ENCODE measurements at places on chromosomes 2 and 18.

DNA sequence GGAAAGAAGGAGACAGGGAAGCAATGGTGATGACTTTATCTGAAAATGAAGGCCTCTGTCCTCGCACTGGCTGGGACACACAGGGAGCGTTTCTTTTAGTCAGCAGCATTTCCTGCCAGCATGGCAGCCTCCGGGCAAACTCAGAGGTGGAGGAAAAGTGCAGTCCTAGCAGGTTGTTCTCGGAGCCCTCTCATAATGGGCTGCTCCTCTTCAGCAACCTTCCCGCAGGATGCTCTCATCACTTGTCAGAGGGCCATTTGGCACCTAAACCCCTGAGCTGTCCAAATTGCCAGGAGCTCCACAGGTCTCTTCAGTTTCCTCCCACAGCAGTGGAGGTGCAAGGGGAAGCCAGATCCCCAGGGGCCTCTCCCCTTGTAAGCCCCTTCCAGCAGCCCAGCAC is 6.2 kb downstream of the STK39 start:
- DNase-seq, result peak; percentile 69

GRCh38 chr2:239068411-239068810 is 220.5 kb downstream of the TWIST2 start:
- DNase-seq, result no peak

- DNase-seq, result peak; percentile 32
Observed at GRCh38 chr2:43239981-43240765, 13.8 kb upstream of the ZFP36L2 start.

GRCh38 chr2:47892338-47892730 is 14.0 kb downstream of the FBXO11 start:
- no peak for DNase-seq

DNA sequence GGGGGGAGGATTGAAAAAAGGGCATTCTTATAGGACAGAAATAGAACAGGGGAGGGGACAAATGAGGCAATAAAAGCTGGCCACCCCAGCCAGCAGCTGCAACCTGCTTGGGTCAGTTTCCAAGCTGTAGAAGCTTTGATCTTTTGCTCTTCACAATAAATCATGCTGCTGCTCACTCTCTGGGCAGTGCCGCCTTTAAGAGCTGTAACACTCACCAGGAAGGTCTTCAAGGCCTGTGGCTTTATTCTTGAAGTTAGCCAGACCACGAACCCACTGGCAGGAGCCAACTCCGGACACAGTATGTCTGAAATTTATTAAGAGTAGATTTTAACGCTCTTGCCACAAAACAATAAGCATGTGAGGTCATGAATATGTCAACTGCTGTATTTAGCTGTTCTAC is 649.9 kb upstream of the RAB6C start:
- DNase-seq, result no peak

DNA sequence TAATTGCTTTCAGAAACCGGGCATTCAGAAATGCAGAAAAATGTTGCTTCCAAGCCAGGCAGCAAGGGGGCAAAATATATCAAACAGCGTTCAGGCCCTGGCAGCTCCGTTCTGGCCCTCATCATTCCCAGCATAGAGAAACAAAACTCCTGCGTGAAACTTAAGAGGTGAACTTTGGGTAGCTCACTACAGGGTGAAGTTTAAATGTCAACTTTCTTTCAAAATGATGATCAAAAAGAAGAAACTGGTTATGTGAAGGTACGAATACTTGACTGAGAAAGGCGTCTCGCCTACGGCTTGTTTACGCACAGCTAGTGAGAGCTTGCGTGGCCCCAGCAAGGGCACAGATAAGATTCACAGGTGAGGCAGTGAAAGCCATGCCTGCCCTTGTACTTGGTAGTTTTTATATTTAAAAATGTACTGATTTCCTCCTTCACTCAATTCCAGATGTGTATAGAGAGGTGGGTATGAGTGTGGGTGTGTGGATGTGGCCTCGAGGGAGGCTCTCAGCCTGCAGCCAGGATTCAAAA is 127.5 kb downstream of the NFATC1 start:
- DNase-seq, result no peak

DNA sequence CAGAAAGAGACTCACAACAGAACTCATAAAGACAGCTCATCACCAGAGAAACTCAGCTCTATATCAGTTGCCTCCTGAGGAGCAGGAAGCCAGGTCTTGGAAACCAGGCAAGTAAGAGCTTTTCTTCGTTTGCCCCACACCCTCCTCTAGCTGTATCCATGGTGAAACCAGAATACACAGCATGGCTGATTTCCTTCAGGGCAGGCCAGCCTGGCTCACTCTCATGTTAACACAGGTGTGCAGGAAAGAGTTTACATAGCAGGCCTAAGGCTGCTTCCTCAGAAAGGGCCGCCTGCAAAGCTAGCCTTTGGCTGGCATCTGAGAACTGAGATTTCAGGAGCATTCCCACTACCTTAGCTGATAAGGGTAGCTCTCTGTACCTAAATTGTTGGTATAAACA is 65.7 kb downstream of the KLHL14 start:
- DNase-seq, result no peak

- DNase-seq, result no peak
Observed at GRCh38 chr2:240593703-240594451, 7.3 kb downstream of the CAPN10 start.

DNA sequence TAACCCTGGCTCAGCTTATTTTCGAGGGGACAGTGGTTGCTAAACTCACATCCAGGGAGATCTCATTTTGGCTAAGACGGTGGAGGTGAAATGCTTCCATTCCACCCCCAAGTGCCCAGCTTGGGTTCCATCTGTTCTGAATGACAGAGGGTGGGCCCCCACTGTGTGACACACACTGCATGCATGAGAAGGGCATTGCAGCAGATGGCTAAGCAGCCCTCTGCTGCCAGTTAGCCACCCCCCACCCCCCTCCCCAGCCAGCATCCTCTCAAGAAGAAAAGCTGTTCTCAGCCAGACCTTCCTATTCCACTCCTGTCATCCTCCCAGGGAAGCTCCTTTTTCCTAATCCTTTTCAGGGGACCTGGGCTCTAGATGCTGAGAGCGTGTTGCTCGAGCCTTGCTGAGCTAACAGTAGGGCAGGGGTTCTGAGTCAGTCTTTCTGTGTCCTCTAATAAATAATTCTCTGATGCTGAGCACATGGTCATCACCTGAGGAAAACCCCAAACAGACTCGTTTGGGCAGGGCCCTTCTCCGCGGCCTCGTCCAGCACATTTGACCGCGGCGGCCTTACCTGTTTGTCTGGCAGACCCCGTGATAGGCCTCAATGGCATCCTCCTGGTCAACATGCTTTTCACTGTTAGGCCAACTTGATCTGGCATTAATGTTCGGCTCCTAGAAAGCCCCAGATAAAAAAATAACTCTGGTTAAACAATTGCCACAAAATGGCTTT is 49.5 kb upstream of the ACAA2 start:
- DNase-seq, result no peak

DNA sequence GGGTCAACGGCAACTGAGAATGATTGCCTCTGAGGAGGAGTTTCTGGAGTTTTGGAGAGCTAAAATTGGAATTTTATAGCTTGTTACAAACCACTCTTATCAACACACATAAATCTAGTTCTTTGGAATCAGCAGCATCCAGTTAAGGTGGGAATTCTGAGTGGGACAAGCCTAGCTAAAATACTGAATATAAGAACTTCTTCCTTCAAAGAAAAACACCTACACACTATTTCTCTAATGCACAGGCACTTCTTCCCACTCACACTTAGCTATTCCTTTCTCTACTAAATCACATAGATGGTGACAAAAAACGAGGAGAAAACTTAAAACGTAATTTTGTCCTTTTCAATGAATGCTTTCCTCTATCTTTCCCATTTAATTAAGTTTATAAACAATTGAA is 43.4 kb downstream of the FAM98A start:
- DNase-seq, result no peak

GRCh38 chr2:201093573-201093972 is 21.8 kb downstream of the NDUFB3 start:
- no peak for DNase-seq

GRCh38 chr2:198883604-198884003 is 574.1 kb downstream of the SATB2 start:
- DNase-seq, result no peak

DNA sequence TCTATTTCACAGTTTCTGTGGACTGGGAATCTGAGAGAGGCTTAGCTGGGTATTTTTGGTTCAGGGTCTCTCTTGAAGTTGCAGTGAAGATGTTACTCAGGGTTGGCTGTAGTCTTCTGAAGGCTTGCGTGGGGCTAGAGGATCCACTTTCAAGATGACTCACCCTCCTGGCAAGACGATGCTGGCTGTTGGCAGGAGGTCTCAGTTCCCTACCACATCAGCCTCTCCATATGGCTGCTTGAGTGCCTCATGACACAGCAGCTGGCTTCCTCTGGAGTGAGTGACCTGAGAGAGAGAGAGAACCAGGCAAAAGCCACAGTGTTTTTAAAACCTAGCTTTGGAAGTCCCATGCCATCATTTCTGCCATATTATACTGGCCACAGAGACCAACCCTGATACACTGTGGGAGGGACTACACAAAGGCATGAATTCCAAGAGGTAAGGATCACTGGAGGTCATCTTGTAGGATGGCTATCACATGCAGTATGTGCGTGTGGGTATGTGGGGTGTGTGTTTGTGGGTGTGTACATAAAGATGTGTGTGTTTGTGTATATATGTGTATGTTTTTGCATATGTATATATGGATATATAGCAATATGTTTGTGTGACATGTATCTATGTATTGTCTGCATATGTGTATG is 25.1 kb downstream of the DNPEP start:
- peak; percentile 77 for DNase-seq

GRCh38 chr2:121771976-121772742 is 16.7 kb downstream of the TSN start:
- DNase-seq, result no peak

DNA sequence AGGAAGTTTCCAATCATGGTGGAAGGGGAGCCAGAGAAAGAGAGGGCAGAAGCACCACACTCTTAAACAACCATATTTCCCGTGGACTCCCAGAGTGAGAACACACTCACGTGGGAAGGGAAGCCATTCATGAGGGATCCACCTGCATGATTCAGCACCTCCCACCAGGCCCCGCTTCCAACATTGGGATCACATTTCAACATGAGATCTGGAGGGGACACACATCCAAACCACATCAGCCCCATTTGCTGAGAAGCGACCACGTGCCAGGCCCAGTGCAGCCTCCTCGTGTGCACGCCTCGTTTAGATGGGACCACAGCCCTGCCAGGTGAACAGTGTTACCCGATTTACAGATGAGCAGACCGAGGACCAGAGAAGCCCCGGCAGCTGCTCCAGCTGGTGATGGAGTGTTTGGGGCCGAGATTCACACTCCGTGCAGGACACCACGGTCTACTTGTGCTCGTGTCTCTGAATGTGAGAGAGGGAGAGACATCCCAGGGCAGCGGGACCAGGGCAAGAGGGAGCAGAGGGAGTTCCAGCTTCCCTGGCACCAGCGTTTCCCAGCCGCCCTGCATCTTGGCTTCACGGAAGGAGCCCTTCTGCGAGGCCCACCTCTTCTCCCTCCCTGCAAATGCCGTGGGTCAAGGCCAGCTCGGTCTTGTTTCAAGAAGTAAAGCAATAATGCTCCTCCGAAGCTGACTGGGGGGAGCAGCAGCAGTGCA is 76.9 kb upstream of the ODC1 start:
- no peak for DNase-seq

DNA sequence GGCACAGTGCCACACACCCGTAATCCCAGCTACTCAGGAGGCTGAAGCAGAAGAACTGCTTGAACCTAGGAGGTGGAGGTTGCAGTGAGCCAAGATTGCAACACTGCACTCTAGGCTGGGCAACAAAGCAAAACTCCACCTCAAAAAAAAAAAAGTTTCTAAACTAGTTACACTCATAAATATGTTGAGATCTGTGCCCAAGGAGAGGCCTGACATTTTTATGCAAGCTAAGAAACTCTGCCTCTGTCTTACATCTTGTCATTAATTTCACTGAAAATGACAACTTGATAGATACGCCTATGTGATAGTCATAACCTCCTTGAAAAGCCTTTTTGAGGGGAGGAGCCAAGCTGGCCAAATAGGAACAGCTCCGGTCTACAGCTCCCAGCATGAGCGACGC is 412.7 kb downstream of the STK39 start:
- DNase-seq, result no peak

DNA sequence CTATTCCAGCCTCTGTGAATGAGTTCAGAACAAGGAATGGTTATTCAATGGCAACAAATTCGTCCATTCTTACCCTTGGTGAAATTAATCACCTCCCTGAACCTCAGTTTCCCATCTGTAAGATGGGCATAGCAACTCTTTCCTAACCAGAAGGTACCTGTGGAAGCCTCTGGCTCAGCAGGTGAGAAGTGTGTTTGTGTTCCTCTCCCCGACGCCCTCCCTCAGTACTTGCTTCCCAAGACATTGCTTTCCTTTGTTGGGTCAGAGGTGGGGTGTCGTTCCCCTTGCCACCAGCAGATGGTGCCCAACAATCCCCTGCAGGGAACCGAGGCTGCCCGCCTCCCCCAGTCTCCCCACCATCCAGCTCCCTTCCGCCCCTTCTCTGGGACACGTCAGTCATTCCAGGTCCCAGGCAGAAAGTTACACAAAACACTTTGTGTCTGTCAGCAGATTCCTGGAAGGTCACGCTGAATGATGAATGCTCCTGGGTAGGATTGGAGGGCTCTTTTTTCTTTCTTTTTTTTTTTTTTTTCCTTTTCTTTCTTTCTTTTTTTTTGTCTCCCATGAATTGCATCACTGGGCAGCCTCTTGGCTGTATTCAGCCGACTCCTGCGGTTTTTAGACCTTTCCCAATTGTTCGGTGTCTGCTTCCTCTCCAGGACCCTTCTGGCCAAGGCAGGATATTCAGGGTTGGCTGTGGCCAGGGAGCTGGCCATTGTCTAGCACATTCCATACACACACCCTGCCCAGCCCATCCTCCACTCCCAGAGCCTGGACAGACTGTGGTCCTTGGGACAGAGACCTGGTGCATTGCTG is 117.3 kb downstream of the LPIN1 start:
- peak; percentile 50 for DNase-seq

- no peak for DNase-seq
Observed at GRCh38 chr2:17242813-17243485, 275.3 kb downstream of the RAD51AP2 start.

GRCh38 chr18:60549338-60549960 is 176.9 kb upstream of the MC4R start:
- DNase-seq, result peak; percentile 83

GRCh38 chr2:106065268-106065982 is 128.7 kb downstream of the UXS1 start:
- DNase-seq, result no peak

Measured in RPMI8226 (cell line).